ENCODE measurements at places on chromosomes 4 and X.
A peak's percentile ranks its signal among the peaks of the same experiment; 100 is the strongest.

DNA sequence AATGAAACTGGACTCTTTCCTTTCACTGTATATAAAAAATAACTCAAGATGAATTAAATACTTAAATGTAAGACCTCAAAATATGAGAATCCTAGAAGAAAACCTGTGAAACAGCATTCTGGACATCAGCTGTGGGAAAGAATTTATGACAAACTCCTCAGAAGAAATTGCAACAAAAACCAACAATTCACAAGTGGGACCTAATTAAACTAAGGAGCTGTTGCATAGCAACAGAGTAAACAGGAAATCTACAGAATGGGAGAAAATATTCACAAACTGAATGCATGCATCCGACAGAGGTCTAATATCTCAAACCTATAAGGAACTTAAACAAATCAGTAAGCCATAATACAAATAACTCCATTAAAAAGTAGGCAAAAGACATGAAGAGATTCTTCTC is 851.7 kb upstream of the PCDH10 start:
- DNase-seq: no peak

DNA sequence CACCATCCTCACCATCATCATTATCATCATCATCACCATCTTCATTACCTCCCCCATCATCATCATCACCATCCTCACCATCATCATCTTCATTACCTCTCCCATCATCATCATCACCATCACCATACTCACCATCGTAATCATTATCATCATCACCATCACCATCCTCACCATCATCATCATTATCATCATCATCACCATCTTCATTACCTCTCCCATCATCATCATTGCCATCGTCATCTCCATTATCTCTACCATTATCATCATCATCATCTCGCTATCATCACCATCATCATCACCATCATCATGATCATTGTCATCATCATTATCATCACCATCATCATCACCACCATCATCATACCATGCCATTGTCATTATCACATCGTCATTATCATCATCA is 362.9 kb downstream of the DHRSX start:
- no peak for DNase-seq

DNA sequence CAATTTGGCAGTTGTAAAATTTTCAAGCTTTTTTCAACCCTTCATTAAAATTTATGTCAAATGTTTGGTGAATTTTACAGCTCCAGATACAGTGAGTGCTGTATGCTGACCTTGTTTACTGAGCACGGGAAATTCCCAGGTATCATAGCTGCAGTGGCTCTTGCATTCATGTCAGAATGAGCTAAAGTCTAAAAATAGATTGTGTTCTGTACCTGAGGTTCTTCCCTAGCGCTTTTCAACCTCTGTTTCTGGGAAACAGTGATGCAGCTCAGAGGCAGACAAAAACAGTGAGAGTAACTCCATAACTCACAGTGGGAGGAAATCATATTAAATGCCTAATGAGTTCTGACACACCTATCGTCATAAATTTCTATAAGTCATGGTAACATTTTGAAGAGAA is 393.8 kb upstream of the GNPDA2 start:
- no peak for DNase-seq

DNA sequence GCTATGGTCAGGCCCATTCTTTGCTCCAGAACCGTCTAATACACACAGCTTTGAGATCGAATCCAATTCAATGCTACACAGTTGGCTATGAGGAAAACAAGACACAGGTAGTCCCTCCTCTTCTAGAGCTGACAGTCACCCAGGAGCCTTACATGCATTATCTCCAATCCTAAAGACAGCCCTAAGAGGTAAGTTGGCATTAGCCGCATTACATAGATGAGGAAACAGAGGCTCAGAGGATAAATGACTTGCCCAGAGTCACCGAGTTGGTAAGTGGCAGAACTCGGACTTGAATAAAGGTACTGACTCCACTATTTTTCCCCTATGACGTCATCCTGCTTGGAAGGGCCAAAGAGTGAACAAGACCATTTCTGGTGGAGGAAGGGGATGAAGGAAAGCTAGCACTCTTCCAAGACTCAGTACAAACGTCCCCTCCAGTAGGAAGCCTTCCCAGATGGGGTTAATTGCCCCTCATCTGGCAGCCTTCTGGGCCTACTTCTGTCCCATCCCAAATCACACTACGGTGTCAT is 8.5 kb downstream of the IQSEC2 start:
- no peak for DNase-seq

DNA sequence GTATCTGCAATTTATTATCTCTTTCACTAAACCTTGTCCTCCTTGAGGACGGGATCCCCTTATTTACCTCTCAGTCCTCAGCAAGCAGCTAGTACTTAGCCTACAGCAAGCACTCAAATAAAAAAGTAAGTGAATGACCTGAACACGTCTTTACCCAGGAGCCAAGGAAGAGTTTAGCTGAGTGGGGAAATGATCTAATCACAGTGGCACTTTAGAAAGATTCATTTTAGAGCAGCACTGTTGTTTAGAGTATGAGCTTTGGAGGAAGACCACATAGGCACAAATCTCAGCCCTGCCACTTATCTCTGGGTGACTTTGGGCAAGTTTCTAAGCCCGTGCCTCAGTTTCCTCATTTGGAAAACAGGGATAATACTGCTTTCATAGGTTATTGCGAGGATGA is 2.7 kb downstream of the FAM120C start:
- DNase-seq: no peak

- no peak for DNase-seq
Observed at GRCh38 chr4:79121875-79122358, 182.7 kb upstream of the PAQR3 start.

GRCh38 chr4:26023203-26023972 is 109.4 kb downstream of the SMIM20 start:
- no peak for DNase-seq

DNA sequence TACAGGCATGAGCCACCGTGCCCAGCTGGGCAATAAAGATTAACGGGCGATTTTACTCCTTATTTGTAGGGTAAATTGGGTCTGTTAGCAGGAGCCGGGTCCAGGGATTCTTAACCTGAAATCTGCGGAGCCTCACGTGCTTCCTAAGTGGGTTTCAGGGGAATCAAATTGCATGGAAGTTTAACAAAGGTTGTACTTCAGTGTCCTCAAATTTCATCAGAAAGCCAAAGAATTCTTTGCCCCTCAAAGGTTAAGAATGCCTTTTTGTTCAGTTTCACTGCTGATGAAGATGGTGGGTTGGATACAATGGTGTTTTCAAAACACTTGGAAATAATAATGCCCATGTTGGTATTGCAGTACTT is 67.9 kb downstream of the AFF1 start:
- DNase-seq: no peak

DNA sequence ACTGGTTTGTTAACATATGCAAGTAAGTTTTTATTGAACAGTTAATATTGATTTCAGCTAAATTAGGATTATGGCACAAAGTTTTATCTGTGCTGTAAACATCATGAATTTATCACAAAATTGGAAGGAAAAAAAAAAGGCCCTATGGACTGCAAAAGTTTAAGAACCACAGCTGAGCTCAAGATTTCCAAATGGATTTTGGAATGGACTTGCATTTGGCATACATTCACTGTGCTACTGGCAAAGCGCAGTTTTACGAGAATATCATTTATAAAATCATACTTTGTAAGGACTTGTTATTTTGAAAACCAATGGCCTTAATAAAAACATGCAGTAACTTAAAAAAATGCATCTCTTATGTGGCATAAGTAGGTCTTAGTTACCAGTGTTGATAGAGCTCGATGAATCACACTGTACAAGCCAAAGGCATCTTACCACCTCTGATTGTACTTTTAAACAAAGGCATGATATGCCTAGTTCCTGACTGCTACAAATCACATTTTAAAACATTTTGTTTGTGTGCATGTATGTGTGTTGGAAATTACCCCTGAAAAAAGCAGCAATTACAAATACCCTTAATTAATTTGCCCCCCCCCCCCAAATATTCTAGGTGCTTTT is 58.6 kb downstream of the TAB3 start:
- DNase-seq: no peak

GRCh38 chrX:135354288-135354687 is 45.0 kb downstream of the ETDC start:
- no peak for DNase-seq

DNA sequence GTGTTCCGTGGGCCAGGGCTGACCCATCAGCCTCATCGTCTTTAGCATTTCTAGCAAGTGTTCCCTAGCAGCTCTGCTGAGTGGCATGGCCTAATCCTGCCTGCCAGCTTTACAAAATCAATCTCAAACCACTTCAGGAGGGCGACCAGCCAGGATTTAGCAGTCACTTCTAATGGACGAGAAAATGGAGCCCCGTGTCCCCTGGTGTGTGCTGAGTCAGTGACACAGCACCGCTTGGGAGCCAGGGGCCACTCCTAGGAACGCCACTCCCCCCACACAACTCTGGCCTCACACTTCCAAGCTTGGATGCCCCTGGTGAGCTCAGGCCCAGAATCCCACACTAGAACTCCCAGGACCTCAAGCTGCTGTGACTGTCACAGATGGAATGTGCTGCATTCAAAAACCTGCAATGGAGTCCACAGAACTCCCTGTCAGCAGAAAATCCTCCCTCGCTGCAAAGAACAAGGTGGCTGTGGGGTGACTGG is 311.2 kb upstream of the GATB start:
- no peak for DNase-seq

GRCh38 chr4:11518754-11519153 is 90.1 kb upstream of the HS3ST1 start:
- DNase-seq: no peak

GRCh38 chrX:39782276-39782675 is 315.5 kb downstream of the BCOR start:
- DNase-seq: no peak

GRCh38 chr4:169765835-169766234 is 8.1 kb upstream of the HPF1 start:
- no peak for DNase-seq

DNA sequence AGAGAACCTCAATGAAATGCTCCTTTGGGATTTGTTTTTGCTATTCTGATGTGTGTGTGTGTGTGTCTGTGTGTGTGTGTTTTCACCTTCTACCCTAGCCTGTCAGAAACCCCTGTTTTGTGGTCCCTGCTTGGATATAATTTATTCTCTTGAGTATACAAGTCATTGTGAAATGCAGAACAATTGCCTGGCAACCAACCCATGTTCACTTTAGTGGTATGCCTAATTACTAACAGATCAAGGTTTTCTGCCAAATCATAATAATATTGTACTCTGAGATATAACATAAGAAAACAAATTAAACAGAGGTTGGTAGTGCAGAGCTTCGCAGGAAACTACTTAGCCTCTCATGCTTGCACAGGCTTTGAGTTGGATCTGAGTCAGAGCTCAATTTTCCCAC is 7.0 kb upstream of the TET2 start:
- no peak for DNase-seq

- DNase-seq: no peak
Observed at GRCh38 chr4:101155945-101156344, 191.4 kb downstream of the PPP3CA start.

DNA sequence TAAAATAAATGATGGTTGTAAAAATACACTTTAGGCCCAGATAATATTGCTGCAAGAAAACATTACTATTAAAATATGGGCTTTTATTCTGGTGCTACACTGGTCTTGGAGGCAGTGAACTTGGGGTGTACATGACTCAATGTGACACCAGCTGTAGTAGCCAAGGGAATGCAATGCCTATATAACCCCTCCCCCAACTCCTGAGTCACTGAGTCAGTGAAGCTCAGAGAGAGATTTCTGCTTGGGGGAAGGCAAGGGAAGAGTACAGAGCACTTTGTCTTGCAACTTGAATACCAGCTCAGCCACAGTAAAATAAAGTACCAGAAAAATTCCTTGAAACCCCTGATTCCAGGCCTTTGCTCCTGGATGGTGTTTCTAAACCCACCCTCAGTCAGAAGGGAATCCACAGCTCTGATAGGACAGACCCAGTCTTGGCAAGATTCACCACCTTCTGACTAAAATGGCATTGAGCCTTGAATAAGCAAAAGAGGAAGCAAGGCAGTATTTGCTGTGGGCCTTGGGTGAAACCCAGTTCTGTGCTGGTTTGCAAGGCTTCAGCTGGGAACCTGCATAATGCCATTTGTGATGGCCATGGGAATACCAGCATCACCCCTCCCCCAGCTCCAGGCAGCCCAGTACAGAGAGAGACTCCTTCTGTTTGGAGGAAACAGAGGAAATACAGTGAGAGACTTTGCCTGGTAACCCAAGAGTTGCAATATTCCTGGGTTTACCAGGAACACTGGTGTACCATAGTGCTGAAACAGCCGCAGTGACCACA is 209.9 kb downstream of the IQCM start:
- DNase-seq: no peak

- peak; percentile 13 for DNase-seq
Observed at GRCh38 chr4:154854362-154854761, 73.3 kb downstream of the RBM46 start.

GRCh38 chrX:150581093-150581775 is 12.8 kb downstream of the MTM1 start:
- peak; percentile 56 for DNase-seq

DNA sequence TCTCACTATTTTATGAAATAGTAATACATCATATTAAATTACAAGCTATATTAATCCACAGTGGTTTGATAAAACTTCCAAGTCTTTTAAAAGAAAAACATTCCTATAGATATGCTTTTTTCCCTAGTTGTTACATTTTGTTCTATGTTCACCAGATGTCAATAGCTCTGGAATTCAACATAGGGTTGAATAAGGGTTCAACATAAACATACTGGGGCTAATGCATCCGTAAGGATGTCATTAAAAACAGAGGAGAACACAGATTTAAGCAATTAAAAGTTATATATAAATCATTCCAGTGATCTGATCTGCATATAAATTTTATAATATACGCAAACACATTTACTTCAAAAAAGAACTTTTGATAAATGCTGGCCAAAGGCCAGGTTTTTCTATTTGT is 32.5 kb downstream of the SULT1B1 start:
- DNase-seq: no peak

DNA sequence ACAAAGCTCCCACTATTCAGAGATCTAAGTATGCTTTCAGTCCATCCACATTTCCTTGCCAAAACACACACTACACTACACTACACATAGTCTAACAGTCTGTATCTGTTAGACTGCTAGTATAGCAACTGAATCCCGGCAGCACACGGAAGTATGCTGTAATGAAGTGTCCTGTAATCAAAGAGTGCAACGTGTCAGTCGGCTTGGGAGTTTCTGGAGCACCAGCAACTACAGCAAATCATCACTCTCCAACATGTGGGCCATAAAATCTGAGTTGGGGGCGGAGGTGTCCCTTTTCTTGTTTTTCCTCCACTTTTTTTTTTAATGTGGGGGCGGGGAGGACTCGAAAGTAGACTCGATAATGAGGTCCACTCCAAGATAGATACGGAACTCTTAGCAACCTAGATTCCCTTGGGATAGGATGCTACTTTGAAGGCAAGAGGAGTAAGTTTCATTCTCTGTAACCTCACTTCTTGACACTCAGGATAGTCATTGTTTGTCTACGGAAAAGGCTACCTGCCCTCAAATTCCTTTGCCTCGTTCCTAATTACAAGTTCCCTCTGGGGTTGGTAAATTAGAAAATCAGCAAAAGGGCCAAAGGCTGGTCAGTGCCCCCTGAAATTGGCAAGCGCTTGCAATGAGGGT is 722 bp downstream of the SLC10A7 start:
- peak; percentile 46 for DNase-seq

- DNase-seq: no peak
Observed at GRCh38 chr4:150252741-150253140, 174.5 kb downstream of the DCLK2 start.

Measured in COLO829 (cell line).